ENCODE measurements at places on chromosomes 5 and 9.
A peak's percentile ranks its signal among the peaks of the same experiment; 100 is the strongest.

GRCh38 chr5:1537603-1538154 lies 13.9 kb upstream of the LPCAT1 start:
- DNase-seq, result no peak

DNA sequence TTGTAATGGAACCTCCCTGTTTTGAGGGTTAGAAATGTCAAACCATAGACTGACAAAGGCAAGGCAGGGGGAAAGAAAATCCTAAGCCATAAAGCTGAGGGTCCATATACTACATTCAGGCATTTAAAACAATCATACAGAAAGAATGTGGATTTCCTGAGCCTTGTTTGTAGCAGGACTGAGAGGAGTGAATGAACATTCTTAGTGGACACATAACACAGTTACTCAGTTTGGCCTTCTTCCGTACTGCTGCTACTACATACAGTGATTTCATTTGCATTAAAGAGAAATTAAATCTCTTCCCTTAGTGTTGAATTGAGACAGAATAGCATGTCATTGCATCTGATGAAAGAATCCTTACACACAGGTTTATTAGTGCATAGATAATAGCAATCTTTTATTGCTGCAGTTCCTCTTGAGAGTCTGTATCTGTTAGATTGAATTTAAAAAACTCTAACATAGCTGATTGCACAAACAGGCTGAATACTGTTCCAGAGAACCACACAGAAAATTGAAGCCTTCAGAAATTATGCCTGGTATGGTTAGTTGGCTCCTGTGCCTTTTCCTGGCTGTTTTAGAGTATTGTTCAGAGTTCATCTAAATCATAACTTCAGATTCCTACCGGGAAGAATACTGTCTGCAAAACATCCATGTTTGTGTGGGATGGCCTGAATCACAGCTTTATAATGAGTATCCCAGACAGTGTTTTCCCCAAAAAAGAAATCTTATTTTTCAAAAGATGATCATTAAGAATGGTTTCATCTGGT lies 2.0 kb upstream of the MTX3 start:
- no peak for DNase-seq

DNA sequence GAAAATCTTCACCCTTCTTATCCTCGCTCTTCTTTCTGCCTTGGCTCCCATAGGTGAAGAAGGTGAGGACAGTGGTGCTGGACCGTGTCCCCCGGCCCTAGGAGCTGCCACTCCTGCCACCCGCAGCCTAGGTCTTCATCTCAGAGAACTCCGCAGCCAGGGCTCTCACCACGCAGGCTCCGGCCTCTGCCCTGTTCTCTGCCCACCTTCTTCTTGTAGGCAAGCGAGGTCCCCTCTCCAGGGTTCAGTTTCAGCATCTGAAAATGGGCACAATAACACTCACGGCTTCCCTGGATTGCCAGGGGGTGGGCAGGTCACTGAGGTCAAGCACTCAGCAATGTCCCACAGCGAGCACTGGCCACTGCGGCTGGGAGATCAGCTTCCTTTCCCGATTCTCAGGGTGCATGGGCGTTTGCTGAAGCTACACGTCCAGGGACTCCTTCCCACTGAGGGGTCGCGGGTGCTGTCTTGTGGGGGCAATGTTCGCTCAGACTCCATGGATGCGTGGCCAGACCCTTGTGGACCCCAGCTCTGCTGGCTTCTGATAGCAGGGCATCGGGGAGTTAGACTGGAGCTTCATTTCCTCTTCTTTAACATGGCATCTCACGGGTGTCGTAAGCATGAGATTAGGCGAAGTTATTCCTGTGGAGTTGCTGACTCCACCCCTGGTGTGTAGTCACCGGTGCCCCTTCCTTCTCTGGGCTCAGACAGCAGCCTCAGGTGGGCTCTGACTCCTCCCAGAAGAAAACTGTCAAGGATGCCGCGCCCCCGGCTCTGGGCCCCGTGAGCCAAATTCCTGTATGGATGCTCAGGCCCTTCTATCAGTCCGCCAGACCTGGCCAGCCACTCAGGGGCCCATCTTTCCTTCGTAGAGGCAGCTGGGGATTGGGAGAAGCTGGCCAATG lies 145.1 kb upstream of the IRX2 start:
- DNase-seq, result no peak

GRCh38 chr5:97078958-97079743 lies 63.3 kb downstream of the LIX1 start:
- DNase-seq, result no peak

GRCh38 chr9:71509054-71509453 lies 259.3 kb downstream of the CEMIP2 start:
- no peak for DNase-seq

DNA sequence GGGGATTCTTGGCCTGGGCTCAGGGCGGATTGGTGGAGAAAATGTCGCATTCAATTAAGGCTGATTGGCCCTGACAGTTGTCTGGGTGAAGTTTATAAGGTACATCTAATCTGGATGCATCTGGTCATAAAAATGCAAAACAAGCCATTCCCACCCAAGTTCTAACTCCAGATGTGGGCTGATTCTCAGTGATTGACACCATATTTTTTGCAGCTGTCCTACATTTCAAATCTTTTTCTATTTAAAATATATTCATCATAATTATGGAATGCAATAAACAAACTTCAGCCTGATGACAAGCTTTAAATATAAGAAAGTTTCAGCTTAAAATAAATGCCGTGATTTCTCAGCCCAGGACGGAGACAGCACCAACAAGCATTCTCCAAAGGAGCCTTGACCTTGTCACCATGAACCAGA lies 146.4 kb upstream of the SMIM23 start:
- DNase-seq, result no peak

GRCh38 chr9:104842698-104843097 lies 78.8 kb downstream of the NIPSNAP3B start:
- DNase-seq, result no peak

GRCh38 chr9:107060062-107060461 lies 197.1 kb downstream of the ZNF462 start:
- DNase-seq, result no peak

DNA sequence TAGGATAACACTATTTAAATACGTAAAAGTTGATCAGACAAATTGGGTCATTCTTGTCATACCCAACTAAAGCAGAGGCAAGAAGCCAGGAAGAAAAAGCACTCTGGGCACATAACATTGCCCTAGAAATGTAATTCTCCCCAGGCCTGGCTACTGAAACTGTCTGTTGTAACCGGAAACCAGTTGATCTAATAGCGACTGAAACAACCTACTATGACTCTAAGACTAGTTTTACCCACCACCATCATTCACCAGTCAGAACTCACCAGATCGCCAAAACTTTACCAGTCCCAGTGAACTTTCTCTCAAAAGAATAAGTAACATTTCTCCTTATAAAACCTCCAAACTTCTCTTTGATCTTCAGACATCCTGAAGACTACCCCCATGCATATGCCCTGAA lies 99.3 kb upstream of the WWC1 start:
- DNase-seq, result no peak

DNA sequence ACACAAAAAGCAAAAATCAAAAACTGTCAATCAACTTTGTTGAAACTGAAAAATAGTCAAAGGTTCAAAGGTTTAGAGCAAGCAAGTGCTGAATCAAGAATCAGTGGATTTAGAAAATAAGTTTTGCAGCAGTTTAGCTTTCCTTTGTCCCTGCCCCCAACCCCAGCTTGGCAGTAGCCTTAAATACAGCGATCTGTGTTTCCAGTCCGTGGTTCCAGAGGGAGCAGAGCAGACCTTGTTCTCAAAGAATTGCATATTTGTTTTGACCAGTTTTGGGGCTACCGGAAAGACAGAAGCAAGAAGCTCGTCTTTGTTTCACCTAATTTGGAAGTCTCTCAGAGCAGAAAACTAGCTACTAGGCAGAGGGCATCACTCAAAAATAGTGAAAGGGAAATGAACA lies 57.2 kb upstream of the PRDM9 start:
- no peak for DNase-seq

DNA sequence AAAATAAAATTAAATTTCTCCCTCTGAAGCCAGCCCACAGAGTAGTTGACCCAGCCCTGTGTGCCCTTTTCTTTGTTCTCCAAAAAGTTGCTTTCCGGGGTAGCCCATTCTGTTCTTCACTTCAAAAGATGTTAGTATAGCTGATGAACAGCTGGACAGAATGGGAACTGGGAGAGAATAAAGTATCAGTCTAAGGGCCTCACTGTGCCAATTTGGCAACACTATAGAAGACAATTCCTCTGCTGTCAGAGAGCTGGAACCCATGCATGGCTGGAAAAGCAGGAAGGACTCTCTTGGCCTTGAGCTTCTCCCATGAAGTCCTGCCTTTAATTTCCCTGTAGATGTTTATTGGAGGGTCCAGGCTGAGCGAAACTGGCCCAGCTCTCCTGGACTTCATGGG lies 11.0 kb upstream of the TNFSF8 start:
- no peak for DNase-seq

DNA sequence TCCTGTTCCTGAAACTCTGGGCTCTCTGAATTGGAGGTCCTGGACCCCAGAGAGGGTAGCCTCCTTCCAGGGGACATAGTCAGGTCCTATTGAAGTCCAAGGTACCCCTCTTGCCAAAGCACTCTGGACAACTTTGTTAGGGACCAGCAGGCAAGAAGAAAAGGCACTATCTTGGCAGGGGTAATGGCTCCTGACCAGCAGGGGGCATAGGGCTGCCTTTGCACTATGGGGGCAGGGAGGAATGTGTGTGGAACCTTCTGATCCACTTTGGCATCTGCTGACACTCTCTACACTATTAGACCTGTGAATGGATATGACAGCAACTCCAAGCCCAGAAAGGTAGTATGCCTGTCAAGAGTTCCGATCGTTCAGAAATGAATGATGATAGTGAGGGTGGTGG lies 179.0 kb upstream of the CD180 start:
- DNase-seq, result peak; percentile 12

GRCh38 chr5:124259017-124259416 lies 487.4 kb downstream of the ZNF608 start:
- DNase-seq, result no peak

GRCh38 chr9:93654351-93654961 lies 78.1 kb downstream of the PHF2 start:
- DNase-seq, result no peak

GRCh38 chr9:82599336-82599949 lies 463.5 kb downstream of the RASEF start:
- DNase-seq, result no peak

- DNase-seq, result peak; percentile 28
Observed at GRCh38 chr5:10704949-10705621, 55.9 kb downstream of the DAP start.

GRCh38 chr5:159874263-159874662 lies 42.0 kb upstream of the ADRA1B start:
- no peak for DNase-seq

GRCh38 chr5:17020678-17021601 lies 84.9 kb upstream of the MYO10 start:
- no peak for DNase-seq

DNA sequence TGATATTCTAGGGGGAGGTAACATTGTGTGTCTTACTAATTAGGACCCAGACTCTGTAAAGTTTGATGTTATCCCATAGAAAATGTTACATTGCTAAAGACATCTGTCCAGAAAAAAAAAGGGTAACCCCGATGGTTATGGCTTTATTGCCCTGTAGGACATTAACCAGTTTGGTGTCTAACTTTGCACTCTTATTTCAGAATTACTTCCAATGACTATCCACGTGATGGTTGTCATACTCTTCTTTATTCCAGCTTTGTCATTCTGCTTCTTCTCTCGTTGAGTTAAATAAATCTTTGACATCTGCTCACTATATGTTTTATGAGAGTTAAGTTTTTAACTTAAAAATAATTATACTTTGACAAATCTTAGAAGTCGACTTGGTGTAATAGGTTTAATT lies 180.4 kb upstream of the ANKRD55 start:
- no peak for DNase-seq

- peak; percentile 13 for DNase-seq
Observed at GRCh38 chr5:173697931-173698579, 81.6 kb upstream of the BOD1 start.

DNA sequence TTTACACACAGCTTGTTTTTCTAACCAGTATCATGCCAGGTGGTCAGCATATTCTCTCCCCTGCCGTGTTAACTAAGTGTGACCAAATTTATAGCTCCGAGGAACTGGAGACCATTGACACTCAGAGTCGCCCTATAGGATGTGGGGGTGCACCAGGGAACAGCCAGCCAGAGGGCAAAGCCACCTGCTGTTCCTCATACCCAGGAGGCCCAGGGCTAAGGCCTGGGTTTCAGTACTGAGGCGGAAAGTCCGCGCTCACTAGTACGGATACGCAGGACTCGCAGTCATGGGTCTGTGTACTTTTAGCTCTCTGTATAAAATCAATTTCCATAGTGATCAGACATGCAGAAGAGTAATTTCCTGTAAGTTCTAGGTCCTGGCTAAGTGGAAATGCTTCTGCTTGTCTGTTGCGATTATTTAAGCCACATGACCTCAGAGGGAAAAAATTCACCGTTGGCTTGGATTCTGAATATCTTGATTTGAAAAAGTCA lies 247.0 kb downstream of the AOPEP start:
- DNase-seq, result no peak

- DNase-seq, result no peak
Observed at GRCh38 chr9:129027685-129028191, 393 bp downstream of the SH3GLB2 start.

- no peak for DNase-seq
Observed at GRCh38 chr5:109199799-109200620, 209.8 kb downstream of the PJA2 start.

- no peak for DNase-seq
Observed at GRCh38 chr9:126128494-126129142, 198.0 kb upstream of the MVB12B start.

DNA sequence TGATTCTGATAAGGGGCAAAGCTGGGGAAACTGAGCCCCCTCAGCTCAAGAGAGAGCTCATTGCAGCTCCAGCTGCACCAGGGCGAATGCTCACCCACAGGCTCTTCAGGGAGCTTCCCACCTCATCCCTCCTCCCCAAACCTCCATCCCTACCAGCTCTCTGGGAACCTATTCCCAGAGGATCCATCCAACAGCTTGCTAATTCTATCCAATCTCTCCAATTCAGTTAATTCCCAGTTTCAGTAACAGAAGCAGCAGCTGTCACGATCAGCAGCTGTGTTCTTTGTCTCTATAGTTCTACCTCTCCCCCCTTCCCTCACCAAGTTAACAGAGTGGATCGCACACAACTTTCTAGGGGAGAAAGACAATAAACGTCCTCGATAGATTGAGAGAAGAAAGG lies 135.5 kb upstream of the EFNA5 start:
- DNase-seq, result no peak

- DNase-seq, result no peak
Observed at GRCh38 chr5:8844206-8844605, 701.7 kb downstream of the SEMA5A start.

All from activated CD4-positive, alpha-beta memory T cell treated with anti-CD3 and anti-CD28 coated beads for 36 hours (primary cell).